AG10803 (cell line): ENCODE measurements at places on chromosomes 11 and 22.

- no peak for DNase-seq
Measured at GRCh38 chr11:2277008-2277346, 6.6 kb upstream of the ASCL2 start.

DNA sequence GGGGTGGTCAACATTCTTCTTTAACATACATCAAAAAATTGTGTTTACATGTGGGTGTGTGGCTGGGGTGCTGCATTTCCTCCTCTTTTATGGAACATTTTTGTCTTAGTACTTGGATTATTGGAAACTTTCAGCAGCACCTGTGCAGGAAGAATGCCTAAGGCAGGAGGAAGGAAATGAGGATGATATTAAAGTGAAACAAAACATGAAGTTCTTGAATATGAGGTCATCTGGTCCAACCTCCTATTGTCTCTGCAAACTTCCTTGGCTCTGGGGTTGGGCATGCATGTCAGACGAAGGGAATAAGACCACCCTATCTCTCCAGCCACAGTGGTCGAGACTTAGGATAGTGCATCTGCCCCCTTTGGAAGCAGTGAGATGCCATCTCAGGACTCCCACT, 20.6 kb upstream of the OR9Q1 start:
- no peak for DNase-seq

- DNase-seq, result peak; percentile 83
Measured at GRCh38 chr11:132744771-132745170, 787.5 kb downstream of the OPCML start.

DNA sequence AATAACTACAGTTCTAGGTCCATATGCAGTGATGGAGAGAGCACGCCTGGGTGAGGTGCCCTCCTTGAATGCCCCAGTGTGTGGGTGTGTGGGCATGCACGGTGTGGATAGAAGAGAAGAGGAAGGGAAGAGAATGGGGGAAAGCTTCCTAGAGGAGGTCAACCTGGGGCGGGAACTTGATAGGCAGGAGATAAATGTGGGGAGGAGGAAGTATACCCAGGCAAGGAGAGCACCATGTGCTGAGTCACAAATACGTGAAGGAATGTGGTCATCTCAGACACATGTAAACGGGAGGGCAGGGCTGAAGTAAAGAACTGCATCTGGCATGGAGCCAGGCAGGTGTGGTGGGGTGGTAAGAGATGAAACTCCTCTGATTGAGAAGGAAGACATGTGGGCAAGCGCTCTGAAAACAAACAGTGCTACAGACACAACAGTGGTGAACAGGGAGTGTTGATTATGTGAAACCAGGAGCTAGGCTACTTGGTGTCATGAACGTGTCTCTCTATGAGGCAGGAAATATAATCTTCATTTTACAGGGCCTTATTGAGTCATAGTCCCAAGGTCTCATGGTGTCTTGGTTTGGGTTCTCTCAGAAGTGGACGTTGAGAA, 61.5 kb upstream of the EED start:
- no peak for DNase-seq

- peak; percentile 26 for DNase-seq
Measured at GRCh38 chr11:43825217-43825816, 55.3 kb upstream of the ALKBH3 start.

GRCh38 chr11:133381761-133382130, 150.6 kb downstream of the OPCML start:
- no peak for DNase-seq

DNA sequence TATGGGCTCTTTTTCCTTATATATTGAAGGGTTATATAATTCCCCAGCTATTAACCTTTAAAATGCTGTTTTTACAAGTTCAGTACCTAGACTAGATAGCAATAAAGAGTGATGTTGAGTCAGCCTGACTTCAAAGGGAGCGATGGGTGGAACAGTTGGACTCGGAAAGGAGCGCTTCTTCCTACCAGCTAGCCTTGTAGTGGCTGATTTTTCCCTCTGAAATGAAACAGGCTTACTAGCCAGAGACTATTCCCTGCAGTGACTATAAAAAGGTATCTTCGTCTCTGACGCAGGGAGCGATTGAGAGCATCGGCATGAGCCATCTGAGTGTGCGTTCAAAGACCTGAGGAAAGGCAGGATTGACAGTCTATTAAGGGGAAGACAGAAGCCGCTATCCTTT, 66.0 kb upstream of the GRAMD1B start:
- DNase-seq, result no peak

GRCh38 chr11:103359216-103359615, 250.0 kb downstream of the DYNC2H1 start:
- peak; percentile 25 for DNase-seq

DNA sequence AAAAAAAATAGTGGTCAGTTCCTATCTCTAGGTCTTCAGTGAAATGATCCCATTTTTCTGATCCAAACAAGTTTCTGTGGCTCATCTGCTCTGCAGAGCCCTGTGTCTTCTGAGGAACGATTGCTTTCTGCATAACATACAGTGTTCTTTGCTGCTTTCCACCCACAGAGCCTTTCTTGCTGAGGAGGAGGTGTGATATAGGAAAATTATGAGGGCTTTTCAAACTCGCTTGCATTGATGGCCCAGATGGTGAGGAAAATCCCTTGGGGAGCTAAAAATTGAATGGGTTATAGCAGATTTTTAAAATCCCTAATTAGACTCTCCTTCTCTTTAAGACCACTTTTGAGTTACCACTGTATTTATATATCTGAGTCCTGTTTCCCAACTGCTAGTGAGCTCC, 31.3 kb downstream of the JAM3 start:
- no peak for DNase-seq

- no peak for DNase-seq
Measured at GRCh38 chr11:23723861-23724260, 773.0 kb upstream of the LUZP2 start.

DNA sequence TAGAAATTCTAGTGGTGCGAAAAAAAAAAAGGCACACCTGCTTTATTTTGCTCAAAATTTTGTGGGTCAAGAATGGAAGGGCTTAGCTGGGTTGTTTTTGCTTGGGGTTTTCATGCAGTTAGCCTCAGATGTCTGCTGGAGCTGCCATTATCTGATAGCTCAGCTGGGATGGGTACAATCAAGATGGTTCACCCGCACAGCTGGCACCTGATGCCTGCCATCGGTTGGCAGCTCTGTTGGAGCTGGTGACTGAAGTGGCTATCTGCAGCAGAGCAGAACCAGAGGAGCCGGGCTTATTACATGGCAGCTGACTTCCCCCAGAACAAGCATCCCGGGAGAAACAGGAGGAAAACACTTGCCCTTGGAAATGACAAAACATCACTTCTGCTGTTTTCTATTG, 12.1 kb upstream of the ELFN2 start:
- DNase-seq, result no peak

DNA sequence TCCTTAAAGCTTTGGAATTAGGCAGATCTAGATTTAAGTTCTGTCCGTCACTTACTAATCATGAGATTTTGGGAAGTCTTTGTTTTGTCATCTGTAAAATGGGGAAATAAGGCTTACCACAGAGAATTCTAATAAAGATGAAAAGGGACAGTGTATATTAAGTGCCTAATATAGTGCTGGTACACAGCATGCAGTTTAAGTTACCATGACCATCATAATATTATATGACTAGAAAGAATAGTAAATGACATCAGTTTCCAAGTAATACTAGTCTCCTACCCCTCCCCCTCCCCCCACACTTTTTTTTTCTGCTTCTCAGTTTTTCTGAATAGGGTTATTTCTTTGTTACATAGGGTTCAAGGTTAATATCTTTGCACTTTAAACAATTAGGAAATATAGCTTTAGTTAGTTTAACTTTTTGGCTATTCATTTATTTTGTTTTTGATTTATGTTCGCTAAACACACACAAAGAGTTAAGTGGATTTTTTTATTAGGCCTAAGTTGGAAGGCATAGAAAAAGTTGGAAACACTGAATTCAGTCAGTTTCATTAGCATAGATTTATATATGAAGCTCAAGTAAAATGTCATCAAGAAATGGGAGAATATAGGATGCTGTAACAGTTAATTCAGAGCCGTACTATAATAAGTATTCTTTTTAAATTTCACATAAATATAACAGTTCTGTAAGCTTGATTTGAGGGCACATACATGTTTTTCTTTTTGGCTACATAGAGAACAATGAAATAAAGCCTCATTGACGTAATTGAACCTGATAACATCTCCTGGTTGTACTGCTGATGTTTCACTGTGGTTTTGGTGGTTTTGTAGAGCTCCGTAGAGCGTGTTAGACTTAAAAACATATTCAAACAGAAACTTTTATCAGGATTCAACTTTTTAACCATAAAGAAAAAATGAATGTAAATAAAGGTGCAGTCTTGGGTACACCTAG, 121.2 kb downstream of the PDE3B start:
- no peak for DNase-seq

- no peak for DNase-seq
Measured at GRCh38 chr11:78300108-78300839, 111.6 kb downstream of the USP35 start.

- no peak for DNase-seq
Measured at GRCh38 chr11:61826930-61827570, 1.1 kb upstream of the FADS2 start.

DNA sequence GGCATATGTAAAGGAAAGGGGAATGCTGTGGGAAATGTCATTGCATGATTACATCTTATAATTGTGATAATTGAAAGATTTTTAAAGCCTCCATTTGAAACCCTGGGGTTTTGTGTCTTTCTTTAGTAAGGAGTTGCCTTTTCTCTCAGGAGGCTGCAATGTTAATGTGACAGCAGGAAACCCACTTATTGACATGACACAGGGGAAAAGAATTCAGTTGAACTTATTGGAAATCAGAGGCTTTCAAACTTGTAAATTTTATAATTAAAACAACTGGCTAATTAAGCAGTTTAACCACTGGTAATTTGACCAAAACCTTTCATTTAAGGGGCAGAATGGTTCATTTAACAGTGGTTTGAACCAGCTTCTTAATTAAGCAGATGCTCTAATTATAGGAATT, 31.2 kb downstream of the MRPL48 start:
- DNase-seq, result peak; percentile 43

- no peak for DNase-seq
Measured at GRCh38 chr11:60288531-60288930, 8.1 kb downstream of the MS4A4A start.

DNA sequence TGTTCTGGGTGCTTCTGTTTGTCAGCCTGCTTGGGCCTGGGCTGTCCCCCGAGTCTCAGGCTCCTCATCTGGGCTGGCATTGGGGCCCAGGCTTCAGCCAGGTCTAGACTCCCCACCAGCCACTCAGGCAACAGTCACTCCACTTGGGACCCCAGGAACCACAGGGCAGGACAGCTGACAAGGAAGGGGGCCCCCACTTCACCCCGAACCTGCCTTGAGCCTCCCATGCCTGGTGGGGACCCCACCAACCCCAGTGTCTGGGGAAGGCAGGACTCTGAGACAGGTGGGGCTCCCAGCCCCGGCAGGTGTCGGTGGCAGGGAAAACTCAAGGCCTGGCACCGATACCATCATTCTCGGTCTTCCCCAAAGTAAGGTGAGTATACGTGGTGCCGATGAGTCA, 11.7 kb upstream of the LTO1 start:
- DNase-seq, result no peak

GRCh38 chr11:12069066-12069676, 41.2 kb upstream of the MICAL2 start:
- DNase-seq, result no peak

DNA sequence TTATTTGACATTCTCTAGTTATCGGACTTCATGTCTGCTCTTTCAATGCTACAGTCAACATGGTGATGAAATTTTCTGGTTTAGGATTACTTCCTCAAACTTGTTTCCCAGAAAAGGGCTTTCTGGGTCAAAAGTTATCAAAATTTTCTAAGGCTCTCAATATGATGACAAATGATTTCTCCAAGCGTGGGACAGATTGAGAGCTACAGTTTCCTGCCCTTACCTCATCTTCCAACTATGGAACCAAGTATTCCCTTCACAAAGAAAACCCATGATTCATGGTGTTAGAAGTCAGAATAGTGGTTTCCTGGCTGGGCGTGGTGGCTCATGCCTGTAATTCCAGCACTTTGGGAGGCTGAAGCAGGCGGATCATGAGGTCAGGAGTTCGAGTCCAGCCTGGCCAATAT, 17.8 kb downstream of the MYO18B start:
- peak; percentile 93 for DNase-seq

DNA sequence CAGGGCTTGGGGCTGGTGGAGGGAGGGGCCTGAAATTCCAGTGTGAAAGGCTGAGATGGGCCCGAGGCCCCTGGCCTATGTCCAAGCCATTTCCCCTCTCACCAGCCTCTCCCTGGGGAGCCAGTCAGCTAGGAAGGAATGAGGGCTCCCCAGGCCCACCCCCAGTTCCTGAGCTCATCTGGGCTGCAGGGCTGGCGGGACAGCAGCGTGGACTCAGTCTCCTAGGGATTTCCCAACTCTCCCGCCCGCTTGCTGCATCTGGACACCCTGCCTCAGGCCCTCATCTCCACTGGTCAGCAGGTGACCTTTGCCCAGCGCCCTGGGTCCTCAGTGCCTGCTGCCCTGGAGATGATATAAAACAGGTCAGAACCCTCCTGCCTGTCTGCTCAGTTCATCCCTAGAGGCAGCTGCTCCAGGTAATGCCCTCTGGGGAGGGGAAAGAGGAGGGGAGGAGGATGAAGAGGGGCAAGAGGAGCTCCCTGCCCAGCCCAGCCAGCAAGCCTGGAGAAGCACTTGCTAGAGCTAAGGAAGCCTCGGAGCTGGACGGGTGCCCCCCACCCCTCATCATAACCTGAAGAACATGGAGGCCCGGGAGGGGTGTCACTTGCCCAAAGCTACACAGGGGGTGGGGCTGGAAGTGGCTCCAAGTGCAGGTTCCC, at the start of gene APOC3:
APOC3 (plus strand) TSS at position 383 of the 659 bp plus-strand sequence. CDS start 676 bp downstream, outside the sequence.
- DNase-seq, result peak; percentile 32

DNA sequence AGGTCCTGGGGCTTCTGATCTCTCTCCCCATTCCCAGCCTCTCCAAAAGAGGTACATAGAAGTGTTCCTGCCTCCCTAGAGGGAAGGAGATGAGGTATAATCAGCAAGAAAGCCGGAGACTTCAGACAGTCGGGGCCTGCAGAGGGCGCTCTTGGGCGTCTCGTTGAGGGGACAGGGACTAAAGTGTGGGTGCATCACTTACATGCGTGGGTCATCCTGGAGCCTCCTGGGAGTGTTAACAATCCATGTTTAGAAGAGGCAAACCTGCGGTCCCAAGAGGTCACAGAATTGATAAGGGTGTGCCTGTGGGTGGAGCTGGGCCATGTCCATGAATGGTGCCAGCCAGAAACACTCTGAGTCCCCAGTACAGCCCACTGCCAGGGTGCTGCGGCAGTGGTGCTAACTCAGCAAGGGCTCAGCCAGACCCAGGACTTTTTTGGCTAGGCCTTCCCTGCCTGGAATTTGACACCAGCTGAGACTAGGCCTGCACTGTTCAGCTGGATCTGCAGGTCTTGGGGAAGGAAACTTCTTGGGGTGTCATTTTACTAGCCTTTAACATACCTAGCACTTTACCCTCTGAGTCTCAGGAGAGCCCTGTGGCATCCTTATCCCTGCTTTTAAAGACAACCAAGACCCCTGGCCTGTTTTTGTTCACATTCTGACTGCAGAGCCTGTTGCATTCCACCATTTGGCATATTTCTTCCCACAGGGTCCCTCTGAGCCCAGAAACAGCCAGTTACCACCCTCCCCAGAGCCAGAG, 5.5 kb downstream of the YDJC start:
- no peak for DNase-seq
